ENCODE measurements at places on chromosomes 5 and 9.
A peak's percentile ranks its signal among the peaks of the same experiment; 100 is the strongest.

DNA sequence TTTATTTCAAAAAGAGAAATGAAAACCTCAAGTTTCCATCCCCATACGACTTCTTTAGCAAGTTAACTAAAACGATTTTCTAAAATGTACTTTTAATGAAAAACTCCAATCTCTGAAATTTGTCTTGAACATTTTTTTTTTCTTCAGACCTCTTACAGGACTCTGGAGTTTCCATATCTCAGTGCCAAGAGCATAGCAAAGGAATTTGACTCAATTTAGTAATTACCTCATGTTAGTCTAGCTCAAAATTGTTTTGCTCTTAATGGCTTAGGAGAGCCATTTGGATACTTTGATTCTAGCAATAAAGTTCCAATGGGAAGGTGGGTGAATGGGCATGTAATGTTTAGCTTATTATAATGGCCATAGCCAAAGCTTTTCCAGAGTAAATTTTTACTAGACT is 26.0 kb upstream of the SPATA31D4 start:
- H3K4me3 ChIP-seq = no peak overlapping the region
- no peaks in the 10 kb centered on the region for H3K4me1 ChIP-seq
- H3K36me3 ChIP-seq = no peaks in the 10 kb centered on the region
- no peak for DNase-seq
- H3K27me3 ChIP-seq = no peaks in the 10 kb centered on the region

DNA sequence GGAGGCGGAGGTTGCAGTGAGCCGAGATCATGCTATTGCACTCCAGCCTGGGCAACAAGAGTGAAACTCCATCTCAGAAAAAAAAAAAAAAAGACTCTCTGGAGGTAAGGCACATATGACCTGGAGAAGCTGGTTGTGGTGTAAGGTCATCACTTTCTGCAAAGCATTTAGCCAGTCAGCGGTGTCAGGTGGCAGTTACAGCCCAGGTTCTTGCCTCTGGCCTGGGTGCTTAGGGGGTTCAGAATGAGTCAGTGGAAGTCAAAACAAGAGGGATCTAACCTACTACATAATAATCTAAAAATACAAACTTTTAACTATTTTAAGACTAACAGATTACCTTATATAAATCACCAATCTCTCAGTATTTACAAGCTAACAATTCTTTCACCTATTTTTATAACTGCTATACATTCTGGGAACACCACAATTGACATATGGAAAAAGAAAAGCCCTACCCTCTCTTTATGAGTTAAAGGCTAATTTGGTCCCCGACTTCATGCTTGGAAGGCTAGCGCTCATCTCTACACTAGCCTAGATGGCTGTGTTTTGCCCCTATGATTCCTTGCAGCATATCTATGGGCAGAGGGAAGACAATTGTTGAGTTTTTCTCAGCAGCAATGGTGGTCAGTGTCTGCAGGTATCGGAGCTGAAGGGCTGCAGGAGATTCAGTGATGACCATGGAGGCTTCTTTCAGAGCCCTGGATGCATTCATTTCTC is 29.2 kb downstream of the STOM start:
- no peak overlapping the region for H3K4me3 ChIP-seq
- H3K27me3 ChIP-seq = no peaks in the 10 kb centered on the region
- no peak overlapping the region for H3K27ac ChIP-seq
- DNase-seq = no peak

DNA sequence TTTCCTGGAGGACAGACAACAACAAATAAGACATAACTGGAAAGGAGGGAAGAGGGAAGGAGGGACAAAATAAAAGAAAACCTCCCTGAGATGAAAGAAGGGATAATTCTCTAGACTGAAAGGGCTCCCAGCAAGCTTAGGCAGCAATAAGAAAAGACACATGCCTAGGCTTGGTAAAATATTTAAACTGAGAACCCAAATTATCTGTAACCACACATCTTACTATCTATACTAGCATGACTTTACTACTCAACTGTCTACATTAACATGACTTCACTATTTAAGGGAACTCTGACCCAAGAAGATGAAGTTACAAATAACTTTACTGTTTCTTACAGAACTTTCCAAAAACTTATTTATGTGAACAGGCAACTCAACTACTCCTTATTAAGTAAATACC is 95.9 kb downstream of the EPB41L4A start:
- no peak overlapping the region for H3K27ac ChIP-seq
- no peaks in the 10 kb centered on the region for H3K4me1 ChIP-seq
- H3K36me3 ChIP-seq = no peaks in the 10 kb centered on the region
- H3K4me3 ChIP-seq = no peak overlapping the region
- no peak for DNase-seq

DNA sequence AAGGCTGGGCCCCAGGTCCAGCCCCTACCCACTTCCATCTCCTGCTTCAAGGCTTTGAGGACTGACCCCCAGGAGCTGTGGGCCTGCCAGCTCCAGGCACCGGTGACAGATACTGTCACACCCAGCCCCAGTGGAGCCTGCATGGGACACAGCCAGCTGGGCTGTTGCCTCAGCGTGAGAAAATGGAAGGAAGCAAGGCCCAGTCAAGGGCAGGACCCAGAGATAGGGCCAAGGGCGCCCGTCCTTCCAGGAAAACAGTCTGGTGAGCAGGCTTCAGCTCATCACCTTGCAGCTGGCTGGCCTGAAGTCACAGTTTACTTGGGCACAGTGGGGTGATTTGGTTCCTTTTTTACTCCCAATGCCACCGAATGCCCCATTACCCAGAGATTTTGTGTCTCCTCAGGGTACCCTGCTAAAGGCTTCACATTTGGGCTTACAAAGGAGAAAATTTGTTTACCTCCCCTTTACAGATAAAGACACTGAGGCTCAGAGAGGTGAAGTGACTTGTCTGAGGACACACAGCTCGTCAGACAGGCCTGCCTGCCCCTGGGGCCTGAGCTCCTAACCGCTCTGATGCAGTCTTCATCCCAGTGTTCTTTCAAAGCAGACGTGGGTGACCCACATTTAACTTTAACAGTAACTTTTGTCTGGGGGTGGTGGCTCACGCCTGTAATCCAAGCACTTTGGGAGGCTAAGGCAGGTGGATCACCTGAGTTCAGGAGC is 21.5 kb upstream of the WDR38 start:
- peak overlapping the region; percentile 8 for H3K27ac ChIP-seq
- no peak for DNase-seq
- peaks cover 22% of the 10 kb centered on the region for H3K4me1 ChIP-seq
- no peaks in the 10 kb centered on the region for H3K36me3 ChIP-seq
- H3K27me3 ChIP-seq = no peaks in the 10 kb centered on the region

DNA sequence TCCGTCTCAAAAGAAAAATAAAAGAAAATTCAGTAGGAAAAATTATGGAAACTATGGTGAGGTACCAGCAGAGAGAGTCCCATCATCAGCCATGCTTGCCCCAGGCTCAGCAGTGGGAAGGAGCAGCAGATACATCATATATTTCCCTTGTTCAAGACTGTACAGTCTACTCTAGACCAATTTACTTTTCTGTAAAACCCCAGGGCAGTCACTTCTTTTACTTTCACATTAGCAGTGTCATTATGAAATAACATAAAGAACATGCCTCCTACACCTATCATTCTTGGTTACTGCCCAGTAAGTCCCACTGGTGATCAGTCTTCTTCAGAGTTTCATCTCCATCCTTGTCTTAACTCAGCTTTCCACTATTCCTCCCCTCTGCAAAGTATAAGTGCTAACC is 1145.0 kb downstream of the MAT2B start:
- no peak overlapping the region for H3K4me3 ChIP-seq
- no peaks in the 10 kb centered on the region for H3K4me1 ChIP-seq
- H3K27ac ChIP-seq = no peak overlapping the region
- no peak for DNase-seq
- no peaks in the 10 kb centered on the region for H3K27me3 ChIP-seq

DNA sequence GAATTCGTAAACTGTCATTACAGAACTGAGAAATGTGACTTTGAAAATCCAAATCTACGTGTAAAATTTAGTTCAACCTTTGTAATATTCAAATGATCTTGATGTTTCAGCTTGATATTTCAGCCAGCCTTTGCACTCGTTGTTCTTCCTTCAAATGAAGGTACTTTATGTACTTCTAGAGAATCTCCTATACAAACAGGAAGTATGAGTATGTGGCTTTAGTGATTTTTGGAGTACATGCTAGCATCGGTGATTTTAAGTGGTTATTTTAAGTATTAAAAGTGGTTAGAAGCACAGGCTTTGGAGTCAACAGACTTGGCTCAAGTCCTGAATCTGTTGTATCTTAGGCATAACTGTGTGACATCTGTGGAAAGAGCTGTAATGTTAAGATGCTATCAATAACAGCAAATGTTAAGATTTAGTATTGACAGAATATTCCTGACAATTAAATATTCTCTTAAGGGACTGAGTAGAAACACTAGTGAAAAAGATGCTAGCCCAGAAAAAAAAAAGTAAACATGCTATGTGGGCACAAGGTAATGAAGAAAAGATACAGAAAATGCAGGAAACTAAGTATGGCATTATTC is 398.0 kb downstream of the ADGRV1 start:
- no peak overlapping the region for H3K4me3 ChIP-seq
- H3K27me3 ChIP-seq = no peaks in the 10 kb centered on the region
- no peaks in the 10 kb centered on the region for H3K36me3 ChIP-seq
- DNase-seq = peak; percentile 19

- H3K4me1 ChIP-seq = no peaks in the 10 kb centered on the region
- no peaks in the 10 kb centered on the region for H3K36me3 ChIP-seq
- DNase-seq = no peak
- no peak overlapping the region for H3K27ac ChIP-seq
Measured at GRCh38 chr5:72619251-72619650, 112.0 kb upstream of the ZNF366 start.

DNA sequence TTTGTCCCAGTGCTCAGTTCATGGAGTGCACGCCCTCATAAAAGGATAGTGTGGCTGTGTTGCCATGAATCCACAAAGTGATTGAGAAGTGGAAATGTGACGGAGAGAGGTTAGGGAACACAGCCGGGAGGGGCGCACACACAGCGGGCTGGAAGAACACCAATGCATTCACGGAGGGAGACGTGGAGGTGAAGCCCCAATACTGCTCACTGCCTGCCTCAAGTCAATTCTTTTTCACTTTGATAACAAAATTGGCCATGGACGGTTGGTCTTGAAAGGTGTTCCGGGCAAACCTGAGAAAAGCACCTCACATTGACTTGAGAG is 424.1 kb downstream of the MED10 start:
- no peaks in the 10 kb centered on the region for H3K27me3 ChIP-seq
- H3K36me3 ChIP-seq = no peaks in the 10 kb centered on the region
- no peak for DNase-seq
- no peak overlapping the region for H3K4me3 ChIP-seq

DNA sequence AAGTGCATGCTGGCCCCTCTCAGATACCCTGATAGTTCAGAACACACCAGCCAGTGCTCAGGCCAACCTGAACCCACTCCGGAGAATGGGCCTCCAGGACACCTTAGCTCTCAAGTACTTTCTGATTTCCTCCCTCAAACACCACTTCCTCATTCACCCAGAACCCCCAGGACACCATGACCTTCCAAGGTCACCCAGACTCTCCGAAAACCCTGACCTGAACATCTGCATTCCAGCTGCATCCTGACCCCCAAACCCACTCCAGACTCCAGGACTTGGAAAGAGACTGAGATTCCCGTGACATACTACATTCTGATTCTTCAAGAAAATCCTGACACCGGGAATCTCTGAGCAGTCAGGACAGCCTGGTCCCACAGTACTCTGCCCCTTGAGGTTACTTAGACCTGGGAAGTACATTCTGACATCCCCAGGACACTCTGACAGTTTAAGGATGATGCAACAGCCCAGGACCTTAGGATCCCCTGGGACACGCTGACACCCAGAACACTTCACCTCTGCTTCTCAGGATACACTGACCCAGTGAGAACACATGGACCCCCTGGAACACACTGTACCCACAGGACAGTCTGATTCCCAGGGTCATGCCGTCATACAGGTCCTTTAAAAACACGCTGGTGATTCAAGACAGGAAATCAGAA is 747 bp upstream of the PROP1 start:
- H3K27me3 ChIP-seq = peaks cover 4% of the 10 kb centered on the region
- DNase-seq = no peak
- H3K4me1 ChIP-seq = peaks cover 3% of the 10 kb centered on the region
- H3K36me3 ChIP-seq = no peaks in the 10 kb centered on the region

DNA sequence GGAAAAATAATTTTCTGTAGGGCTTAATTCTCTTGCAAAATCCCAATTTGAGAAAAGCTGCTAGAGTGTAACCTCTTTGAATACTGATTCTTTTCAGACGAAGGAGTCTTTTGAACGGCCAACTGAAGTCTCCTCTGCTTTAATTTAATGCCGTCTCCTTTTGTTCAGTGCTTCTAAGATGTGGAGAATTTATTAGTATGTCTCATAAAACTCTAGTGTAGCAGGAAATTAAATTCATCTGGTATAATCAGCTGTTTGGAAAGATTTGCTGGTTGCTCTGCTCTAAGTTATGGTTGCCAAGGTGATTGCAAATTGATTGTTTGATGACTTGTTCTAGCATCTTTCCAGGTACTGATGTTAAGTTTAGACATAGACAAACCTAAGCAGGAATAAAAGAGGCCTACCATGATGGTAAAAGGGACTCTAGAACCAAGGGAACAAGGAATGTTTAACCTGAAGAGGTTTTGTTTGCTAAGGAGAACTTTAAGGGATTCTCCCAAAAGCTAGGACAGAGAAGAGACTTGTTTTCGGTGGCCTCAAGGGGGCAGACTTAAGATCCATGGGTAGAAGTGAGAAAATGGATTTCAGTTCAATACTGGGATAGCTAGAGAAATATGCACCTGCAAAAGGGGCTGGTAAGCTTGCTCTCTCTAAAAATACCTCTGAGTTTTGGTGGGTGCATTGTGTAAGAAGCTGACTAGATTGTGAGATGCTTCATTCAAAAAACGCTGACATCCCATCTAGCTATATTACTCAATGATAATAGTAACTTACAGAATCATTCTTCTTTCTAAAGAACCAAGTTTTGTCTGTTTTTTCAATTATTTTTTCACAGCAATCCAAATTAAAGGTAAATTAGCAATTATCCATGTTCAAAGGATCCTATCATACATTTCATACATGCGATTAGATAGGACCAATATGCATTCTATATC is 5.7 kb upstream of the ADRB2 start:
- DNase-seq = peak; percentile 51
- H3K36me3 ChIP-seq = no peaks in the 10 kb centered on the region

DNA sequence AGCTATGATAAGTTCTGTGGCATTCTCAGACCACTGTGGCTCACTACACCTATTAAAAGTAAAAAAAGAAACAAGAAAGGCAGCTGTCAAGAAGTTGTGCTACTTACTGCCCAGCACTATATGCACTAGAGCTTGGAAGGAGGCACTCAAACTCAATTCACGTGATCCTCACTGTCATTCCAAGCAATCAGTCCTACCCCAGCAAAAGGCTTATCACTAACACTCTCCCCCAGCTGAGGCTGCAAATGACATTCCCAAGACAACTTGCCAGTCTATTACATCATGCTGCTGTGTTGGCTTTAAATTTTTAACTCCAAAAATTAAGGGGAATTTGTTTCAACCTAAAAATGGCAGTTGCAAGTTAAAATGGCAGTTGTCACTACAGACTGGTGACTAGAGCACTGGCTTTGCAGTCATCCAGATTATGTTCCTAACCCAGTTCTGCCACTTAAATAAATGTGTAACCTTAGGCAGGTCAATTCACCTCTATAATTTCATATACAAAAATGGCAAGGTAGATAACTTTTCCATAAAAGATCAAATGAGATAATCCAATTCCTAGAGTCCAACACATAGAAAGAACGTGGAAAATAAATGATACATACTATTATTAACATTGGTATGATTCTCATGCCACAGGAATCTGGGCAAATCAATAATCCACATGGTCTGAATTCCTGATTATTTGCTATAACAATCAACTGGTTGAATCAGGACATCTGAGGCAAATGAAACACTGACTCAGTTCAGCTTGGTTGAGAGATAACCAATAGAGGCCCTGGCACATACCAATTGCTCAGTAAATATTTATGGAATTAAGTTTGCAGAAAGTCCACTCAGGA is 52.4 kb downstream of the FBXW11 start:
- peak overlapping the region; percentile 75 for H3K27ac ChIP-seq
- peak; percentile 42 for DNase-seq
- H3K4me1 ChIP-seq = peaks cover 8% of the 10 kb centered on the region
- no peaks in the 10 kb centered on the region for H3K27me3 ChIP-seq
